ENCODE measurements at places on chromosomes 6 and 20. TPM values are rescaled to one million over a fixed set of nuclear protein-coding genes. Genes with fewer than 3 reads are reported as not detected.

- no peak for DNase-seq
These were observed 34.9 kb downstream of the PYGB start for GRCh38 chr20:25282796-25283195.

GRCh38 chr20:25282034-25282781 lies 34.3 kb downstream of the PYGB start:
- no peak for DNase-seq

DNA sequence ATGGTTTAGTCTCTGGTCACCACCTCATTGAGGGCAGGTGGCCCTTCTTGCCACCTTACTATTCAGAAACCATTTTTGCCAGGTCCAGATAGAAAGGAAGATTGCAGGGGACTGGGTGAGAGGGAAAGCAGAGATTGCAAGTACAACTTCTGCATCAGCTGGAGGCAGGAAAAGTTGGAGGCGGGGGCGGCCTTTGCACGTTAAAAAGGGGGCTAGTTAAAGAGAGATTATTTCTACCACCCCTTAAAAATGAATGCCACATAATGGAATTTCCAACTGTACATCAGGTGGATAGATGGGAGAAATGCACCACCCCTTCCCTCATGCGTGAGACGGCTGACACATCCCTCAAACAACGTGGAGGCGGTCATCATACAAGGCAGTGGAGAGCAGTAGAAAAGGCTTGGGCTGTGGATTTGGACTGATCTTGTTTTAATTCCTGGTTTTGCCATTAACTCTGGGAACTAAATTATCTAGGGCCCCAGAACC lies 95.4 kb upstream of the CNKSR3 start:
- DNase-seq: no peak

GRCh38 chr6:46042355-46042999 lies 26.8 kb upstream of the CLIC5 start:
- DNase-seq: no peak

DNA sequence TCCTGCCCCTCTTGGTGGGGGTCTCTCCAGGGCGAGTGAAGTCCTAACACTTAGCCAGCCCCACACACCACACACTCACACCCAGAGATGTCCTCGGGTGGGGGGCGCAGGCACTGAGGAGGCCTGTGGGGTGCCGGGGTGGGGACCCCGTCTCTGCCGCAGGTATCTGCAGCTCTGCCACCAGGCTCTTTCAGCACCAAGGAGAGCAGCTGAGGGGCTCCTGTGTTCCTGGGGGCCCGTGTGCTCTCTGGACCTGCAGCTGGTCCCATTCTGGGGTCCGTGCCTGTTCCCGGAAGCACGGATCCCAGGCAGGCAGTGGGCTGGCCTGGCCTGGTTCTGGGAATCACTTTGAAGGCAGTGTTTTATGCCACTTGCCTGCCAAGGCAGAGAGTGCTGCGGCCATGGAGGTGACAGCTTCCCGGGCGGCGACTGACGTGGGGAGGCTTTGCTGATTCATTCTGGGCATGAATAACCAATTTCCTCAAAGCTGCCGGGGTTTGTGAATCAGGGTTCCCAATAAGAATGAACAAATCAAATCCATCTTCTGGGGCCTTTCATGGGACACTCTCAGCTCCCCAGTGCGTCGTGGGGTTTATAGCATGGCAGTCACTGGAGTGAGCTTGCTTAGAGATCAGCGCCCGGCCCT lies 54.4 kb upstream of the SLCO4A1 start:
- no peak for DNase-seq

DNA sequence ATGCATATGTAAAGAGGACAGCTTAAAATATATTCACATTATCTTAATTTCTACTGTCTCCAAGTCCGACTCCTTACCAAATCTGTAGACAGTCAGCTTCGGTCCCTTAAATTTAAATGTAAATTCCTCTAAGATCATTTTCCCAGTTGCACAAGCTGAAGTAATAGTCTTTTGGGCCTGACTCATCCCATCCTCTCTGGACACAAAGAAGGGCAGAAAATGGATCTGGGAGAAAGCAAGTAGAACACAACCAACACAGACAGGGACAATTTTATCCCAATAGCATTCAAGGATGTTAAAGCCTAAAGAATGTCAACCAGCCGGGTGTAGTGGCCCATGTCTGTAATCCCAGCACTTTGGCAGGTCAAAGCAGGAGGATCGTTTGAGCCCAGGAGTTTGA lies 228.3 kb downstream of the ARHGAP18 start:
- DNase-seq: no peak

The GHRH gene
- polyA plus RNA-seq: not detected

The LY6G5C gene
- 6.3 TPM for polyA plus RNA-seq

The RBBP9 gene
- polyA plus RNA-seq: 9.0 TPM

The WFDC10B gene
- not detected for polyA plus RNA-seq

The KCNK17 gene
- polyA plus RNA-seq: 1.0 TPM

The MEP1A gene
- not detected for polyA plus RNA-seq

The KHDRBS2 gene
- not detected for polyA plus RNA-seq

The SCRT2 gene
- polyA plus RNA-seq: not detected

The HFE gene
- polyA plus RNA-seq: 5.9 TPM
